H9 (cell line): ENCODE measurements at places on chromosomes 12 and 14.
A peak's percentile ranks its signal among the peaks of the same experiment; 100 is the strongest.

DNA sequence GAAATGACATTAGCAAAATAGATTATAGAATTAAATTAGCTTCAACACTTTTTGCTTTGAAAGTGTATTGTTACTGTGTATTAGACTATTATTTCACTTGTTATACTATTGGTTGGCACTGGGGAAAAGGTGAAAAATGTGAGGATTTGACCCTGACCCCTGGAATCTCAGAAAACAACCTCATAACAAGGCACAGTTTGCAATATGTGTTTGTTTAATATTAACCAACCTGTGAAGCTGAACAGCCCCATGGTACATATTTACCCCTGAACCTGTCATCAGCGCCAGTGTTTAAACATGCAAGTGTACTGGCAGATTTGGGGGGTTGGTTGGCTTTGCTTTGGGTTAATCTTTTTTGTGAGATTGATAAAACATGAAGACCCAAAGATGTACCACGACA is 11.7 kb downstream of the SLC38A4 start:
- no peak for DNase-seq

DNA sequence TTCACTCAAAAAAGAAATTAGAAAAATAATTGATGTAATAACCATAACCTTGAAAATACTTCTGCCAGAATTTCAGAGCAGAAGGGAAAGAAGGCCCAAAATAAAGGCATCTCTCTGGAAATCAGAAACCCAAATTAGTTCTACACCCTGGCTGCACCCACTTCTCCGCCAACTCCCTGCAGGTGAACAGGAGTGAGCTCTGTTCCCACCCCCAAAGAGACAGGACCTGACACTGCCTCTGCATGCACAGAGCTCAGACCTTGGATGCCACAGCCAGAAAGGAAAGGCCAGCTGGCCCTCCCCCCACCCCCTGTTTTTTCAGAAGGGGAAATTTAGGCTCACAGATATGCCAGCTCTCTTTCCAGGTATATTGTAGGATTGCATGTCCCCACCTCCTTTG is 228.2 kb downstream of the BCL11B start:
- no peak for DNase-seq

- no peak for DNase-seq
Observed at GRCh38 chr14:44763356-44763755, 198.4 kb downstream of the KLHL28 start.

GRCh38 chr14:58151133-58152013 is 640 bp downstream of the ARMH4 start:
- DNase-seq: peak; percentile 39

- DNase-seq: no peak
Observed at GRCh38 chr12:31783996-31784645, 55.3 kb upstream of the AMN1 start.
